LNCaP clone FGC (cell line): ENCODE measurements at places on chromosomes 5 and 9.
A peak's percentile ranks its signal among the peaks of the same experiment; 100 is the strongest.

DNA sequence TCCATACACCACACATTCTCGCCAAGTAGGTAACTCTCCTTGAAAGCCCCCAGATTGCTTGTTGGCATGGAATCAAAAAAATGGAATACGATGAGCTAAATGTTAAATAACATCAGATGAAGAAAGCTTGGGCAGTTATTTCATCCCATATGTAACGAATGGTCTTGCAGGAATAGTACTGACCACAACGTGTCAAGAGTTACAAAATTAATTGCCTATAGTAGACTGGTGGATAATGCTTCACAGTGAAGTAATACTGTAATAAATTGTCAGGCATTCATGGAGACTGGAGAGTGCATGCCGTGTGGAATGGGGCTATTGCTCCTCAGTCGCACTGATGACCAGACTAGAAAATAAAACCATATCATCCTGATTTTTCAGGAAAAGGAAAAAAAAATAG, 1628.7 kb downstream of the MAT2B start:
- DNase-seq: no peak

- no peak for DNase-seq
These were observed 3.6 kb downstream of the HNRNPAB start for GRCh38 chr5:178207917-178208280.

GRCh38 chr9:129560881-129561306, 60.0 kb downstream of the C9orf50 start:
- DNase-seq: no peak

- peak; percentile 30 for DNase-seq
These were observed 35.2 kb upstream of the SPATA31C2 start for GRCh38 chr9:88173378-88173999.

- DNase-seq: no peak
These were observed 28.6 kb upstream of the RAB14 start for GRCh38 chr9:121230256-121230655.

- no peak for DNase-seq
These were observed 372.4 kb downstream of the SEMA5A start for GRCh38 chr5:9173281-9174048.

GRCh38 chr9:95032580-95033341, 284.7 kb downstream of the FANCC start:
- no peak for DNase-seq

GRCh38 chr5:103264508-103264907, 5.9 kb downstream of the MACIR start:
- DNase-seq: no peak

DNA sequence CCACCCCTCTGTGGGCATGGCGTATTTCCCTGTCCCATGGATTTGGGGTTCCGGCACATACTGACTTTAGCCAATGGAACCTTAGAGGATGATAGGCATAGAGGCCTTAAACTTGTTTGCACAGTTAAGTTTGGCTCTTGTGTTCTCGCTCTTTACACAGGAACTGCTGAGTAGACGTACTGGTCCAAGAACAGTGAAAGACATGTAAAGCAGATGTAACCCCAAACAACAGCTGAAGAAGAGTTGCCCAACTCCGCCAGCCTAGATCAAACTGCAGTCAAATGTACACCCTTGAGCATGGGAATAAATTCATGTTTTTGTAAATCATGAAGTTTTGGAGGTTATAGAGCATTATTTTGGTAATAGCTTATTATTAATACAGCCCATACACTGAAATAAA, 260.0 kb upstream of the NREP start:
- DNase-seq: no peak

- no peak for DNase-seq
These were observed 154.6 kb downstream of the COL23A1 start for GRCh38 chr5:178435321-178436238.

DNA sequence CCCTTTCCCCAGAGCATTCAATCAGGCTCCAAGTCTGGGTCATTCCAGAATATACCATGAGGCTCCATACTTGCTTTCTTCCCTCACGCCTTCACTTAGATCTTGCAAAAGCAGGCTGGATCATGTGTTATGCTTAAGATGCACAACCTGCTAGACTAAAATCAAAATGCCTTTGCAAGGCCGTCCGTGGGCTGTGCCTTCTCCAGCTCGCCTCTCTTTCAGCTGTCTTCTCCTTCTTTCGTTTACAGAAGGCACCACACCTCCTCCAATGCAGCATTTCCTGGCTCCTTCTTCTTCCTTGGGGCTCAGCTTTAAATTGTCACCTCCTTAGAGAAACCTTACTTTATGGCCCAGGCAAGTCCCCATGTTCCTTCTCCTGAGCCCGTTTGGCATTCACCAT, 150.6 kb downstream of the ADCY2 start:
- DNase-seq: no peak

DNA sequence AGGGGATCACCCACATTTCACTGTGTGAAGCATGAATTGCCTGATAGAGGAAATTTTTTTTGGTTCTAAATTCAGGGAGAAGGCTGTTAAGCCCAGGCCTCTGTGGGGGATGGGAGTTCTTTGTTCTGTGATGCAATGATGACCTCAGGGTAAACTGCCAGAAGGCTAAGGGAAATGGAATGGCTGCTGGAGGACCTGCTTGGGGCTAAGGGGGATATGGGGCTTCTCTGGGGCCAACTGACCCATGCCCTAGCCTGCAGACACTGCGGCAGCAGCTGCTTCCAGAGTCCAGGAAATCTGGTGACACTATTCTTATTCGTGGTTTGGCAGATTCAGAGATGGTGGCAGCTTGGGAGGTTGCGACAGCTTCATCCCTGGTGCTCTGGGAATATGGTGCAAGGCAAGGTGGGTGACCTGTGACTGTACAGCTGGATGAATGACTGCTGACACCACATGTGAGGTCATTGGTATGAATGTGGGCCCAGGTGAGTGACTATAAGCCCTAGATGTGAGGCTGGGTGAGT, 30.3 kb downstream of the VCP start:
- no peak for DNase-seq

DNA sequence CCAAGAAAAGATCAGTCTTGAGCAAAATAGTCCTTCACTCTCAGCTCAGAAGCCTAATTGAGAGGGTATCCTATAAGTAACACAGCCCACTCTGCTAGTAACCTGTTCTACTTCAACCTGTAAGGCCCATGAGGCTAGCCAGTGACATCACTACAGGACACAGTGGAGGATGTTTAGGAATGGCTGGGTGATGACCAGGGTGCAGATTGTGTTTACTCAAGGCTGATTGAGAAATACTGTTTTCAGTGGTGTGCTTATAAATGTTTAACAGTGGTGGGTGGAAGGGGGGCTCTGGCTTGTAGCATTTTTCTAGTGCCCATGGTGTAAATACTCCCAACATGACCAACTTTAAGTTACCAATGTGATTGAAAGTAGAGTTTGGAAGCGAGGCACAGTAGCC, 159.8 kb upstream of the CCDC152 start:
- no peak for DNase-seq

DNA sequence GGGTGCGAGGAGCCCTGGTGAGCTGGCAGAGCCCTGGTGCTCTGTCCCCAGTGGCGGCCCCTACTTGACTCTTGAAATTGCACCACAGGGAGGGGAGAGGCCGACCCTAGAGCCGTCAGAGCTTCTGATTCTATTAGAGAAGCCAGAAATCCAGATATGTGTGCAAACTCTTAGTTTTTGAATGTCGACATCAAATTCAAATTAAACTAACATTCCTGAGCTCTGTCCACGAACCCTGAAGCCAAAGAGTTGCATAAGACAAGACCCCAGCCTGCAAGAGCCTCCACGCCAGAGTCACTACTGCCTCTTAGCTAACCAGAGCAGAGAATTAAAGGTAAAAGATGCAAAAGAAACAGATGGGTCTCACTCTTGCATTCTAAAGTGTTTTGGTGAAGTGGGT, 29.8 kb upstream of the MSX2 start:
- DNase-seq: no peak

- no peak for DNase-seq
These were observed at the start of gene LOX for GRCh38 chr5:122078116-122079110. TSS of gene LOX (minus strand) at chr5:122078259. CDS start at chr5:122077985, 274 bp downstream.

DNA sequence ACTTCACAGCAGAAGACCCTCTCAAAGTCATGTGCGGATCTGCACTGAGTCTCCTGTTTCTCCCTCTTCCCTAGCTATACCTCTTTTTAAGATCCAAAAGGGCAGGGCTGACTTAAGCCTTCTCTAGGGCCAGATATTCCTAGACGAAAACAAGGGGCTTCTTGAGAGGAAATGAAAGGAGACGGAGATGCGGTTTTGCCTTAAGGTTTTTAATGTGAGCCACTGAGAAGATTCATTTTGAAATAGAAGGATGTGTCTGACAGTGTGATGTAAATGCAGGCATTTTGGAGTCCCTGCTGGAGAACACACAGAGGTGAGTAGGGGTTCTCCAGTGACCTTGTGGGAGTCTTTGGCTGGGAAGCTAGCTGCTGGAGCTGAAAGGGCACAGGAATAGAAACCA, 15.6 kb upstream of the IL12B start:
- DNase-seq: no peak

GRCh38 chr9:130423272-130423671, 21.5 kb upstream of the ASS1 start:
- no peak for DNase-seq

DNA sequence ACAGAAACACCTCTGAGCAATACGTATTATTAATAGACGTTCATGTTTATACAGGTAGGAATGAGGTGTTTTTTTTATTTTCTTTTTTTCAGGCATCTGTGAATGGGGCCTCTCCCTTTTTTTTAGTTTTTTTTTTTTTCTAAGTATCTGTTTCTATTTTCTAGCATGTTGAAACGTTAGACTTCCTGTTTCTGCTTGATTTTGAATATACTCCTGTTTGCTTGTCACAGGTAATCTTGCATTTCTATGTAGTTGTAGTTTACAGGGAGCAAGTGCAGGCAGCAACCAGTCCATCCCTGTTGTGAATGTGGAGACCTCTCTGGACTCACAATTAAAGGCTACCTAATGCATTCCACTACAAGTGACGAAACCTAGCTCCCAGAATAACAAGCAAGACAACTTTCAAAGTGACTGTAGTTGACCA, 22.8 kb upstream of the TNFAIP8 start:
- DNase-seq: no peak

GRCh38 chr5:36696059-36696673, 89.8 kb downstream of the SLC1A3 start:
- DNase-seq: peak; percentile 75

DNA sequence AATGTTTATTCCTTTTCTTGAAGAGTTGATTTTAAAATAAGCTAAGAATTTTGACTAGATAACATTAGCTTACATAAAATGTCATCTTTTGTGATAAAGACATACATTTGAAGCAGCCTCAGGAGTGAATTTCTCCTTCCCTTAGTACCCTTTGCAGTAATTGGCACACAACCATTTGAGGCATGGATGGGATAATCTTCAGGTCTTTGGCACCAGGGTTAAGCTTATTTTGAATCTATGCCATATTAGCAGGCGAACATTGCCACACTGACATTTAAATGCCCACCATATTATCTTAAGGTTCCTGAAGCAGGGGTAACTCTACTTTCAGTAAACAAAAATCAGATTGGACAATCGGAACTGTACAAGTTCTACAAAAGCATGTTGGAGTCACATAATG, 126.0 kb downstream of the NR3C1 start:
- DNase-seq: no peak

DNA sequence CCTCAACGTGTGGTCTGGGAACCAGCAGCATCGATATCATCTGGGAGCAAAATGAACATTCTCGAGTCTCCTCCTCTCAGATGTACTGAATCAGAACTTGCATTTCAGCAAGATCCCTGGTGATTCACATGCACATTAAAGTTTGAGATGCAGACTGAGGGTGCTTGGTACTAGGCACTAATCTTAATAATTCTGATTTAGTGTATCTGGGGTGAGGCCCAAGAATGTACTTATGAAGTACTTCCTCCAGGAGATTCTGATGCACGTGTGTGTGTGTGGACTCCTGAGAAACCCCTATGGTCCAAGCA, 56.2 kb upstream of the EQTN start:
- DNase-seq: no peak
